ENCODE measurements at places on chromosomes 1 and 21. TPM values are rescaled to one million over a fixed set of nuclear protein-coding genes. Genes with fewer than 3 reads are reported as not detected.

OR2T11 gene
- not detected for total RNA-seq

RIMKLA gene
- total RNA-seq = 10.2 TPM

TMEM52 gene
- total RNA-seq = 0.47 TPM

DNA sequence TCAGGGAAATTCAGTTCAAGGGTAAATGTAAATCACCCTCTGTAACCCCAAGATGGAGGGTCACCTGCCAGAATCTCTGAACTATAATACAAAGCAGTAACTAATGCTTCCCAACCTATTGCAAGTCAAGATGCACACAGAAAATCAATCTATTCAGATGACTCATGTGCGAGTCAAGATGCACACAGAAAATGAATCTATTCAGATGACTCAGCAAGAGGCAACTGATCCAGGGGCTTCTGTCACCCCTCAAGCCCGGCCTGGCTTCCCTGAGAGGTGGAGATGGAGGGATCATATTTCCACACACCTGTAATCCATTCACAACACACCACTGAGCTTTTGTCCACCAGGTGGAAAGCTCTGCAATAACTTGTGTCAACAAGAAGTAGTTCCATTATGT is 17.4 kb upstream of the HIVEP3 start:
- no peak overlapping the region for H3K27ac ChIP-seq
- DNase-seq = no peak
- no peaks in the 10 kb centered on the region for H3K27me3 ChIP-seq

- no peaks in the 10 kb centered on the region for H3K27me3 ChIP-seq
- no peak overlapping the region for H3K4me3 ChIP-seq
- H3K36me3 ChIP-seq = no peaks in the 10 kb centered on the region
- no peak for DNase-seq
- H3K4me1 ChIP-seq = peaks cover 9% of the 10 kb centered on the region
These were observed 4.0 kb upstream of the GBP5 start for GRCh38 chr1:89276690-89277089.

DNA sequence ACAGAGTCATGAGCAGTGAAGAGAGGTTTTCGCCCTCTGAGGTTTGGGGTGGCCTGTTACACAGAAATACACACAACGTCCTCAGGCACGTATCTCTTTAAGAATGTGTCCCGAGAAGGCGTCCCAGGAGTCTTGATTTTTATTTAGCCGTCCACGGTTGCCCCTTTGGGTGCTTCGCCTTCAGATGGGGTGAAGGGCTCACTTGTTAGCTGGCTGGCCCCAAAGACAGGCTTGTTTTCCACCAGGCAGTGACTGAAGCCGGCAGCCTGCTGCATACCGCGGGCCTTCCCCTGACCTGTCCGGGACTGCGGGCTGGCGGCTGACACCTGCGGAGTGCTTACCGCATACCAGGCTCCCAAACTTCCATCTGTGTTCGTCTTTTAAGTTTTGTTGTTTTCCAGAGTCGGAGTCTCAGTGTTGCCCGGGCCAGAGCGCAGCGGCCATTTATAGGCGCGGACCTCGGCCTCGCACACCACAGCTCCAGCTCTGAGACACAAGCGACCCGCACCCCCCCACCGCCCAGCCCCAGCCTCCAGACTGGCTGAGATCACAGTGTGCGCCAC is 1.6 kb upstream of the ADARB1 start:
- no peak for DNase-seq
- no peaks in the 10 kb centered on the region for H3K36me3 ChIP-seq
- H3K4me1 ChIP-seq = peaks cover 27% of the 10 kb centered on the region

DNA sequence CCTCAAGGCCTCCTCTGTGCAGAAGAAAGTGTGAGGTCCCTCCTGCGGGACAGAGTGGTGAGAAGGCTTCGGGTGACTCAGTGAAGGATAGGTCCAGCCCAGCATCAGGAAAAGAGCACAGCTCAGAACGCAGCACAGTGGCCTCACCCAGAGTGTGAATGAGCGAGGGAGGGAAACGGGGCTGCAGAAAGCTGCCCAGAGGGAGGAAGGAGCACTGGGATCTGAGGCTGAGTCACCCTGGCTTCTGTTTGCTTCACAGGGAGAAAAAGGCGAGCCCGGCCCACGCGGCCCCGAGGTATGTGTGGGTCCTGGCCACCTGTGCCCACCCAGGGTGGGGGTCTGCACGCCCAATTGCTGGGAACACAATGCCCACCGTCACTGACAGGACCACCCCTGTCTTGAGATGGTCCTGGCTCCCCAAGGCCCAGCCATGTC is 24.3 kb downstream of the COL6A2 start:
- H3K27me3 ChIP-seq = no peaks in the 10 kb centered on the region
- H3K27ac ChIP-seq = no peak overlapping the region

DNA sequence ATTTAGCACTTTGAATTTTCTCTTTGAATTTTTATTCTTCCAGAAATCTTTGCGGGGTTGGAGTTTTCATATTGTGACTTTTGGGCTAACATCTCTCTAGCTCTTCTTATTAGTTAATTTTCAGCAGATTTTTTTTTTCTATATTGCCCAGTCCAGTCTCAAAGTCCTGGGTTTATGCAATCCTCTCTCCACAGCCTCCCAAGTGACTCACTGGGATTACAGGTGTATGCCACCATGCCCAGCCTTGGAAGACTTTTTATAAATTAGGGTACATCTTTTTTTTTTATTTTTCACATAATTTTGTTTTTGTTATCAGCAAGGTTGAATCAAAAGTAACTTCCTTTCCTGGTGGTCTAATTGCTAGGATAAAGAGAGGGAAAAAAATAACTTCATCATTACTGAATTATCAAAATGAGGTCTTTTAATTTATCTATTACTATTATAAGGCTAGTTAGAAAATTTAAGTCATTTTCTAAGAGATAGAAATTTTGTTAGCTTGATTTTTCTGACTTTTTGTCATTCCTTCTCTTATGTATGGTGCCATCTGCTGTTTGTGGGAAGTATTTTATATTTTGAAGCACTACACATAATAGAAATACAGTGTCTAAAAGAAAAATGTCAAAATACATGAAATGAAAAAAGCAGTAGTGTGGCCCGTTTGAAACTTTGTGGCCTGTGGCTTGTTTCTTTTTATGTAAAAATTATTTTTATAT is 273.4 kb upstream of the CACYBP start:
- H3K27ac ChIP-seq = no peak overlapping the region
- H3K4me3 ChIP-seq = no peak overlapping the region
- H3K36me3 ChIP-seq = no peaks in the 10 kb centered on the region
- H3K27me3 ChIP-seq = no peaks in the 10 kb centered on the region

GRCh38 chr1:38958967-38959366 is 17.3 kb upstream of the RHBDL2 start:
- H3K4me3 ChIP-seq = no peak overlapping the region
- H3K27ac ChIP-seq = no peak overlapping the region
- no peak for DNase-seq
- H3K36me3 ChIP-seq = no peaks in the 10 kb centered on the region

DNA sequence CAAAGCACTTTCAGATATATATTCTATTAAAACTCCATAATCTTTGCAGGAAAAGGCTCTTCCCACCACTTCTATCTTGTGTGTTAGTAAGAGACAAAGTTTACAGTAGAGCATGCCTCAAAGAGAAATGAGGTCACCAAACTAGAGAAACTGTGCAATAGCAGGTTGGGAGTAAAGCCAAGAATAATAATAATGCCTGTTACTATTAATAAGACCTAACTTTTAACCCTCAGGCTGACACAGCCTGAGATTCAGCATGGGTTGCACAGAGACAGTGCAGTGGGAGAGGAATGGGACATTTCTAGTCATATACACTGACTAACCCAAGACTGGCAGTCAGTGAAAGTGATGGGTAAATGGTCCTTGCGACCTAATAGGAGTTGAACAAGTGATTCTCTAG is 320.2 kb upstream of the NFIA start:
- no peaks in the 10 kb centered on the region for H3K27me3 ChIP-seq
- peaks cover 27% of the 10 kb centered on the region for H3K4me1 ChIP-seq
- no peaks in the 10 kb centered on the region for H3K36me3 ChIP-seq

DNA sequence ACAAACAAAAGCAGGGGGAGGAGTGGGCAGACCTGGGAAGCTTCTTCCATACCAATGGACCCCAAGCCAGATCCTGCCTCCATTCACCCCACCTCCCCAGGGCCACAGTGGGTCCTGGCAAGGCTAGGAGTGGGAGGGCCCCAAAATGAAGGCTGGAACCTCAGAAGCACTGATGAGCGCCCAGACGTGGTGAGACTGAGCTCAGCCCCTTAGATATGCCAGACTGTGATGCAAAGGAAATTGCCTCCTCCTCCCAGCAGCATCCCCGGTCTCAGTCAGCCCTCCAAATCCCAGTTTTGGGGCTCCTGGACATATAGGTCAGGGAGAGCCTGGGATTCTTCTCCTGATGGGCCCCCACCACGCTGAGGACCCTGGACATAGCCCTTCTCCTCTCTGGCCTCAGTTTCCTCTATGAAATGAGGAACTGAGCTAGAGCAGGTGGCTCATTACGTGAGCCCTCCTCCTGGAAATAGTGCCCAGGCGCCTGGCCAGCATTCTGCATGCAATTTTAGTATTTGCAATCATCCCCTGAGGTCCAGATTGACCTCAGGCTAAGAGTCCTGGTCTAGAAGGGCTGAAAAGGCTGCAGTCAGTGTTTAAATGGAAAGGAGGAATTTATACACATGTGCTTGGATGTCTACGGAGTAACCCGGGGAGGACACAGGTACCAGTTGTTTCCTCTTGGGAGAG is 33.5 kb downstream of the RHBG start:
- peaks cover 82% of the 10 kb centered on the region for H3K27me3 ChIP-seq
- H3K4me3 ChIP-seq = no peak overlapping the region
- DNase-seq = no peak
- no peaks in the 10 kb centered on the region for H3K36me3 ChIP-seq
- H3K4me1 ChIP-seq = no peaks in the 10 kb centered on the region
- H3K27ac ChIP-seq = no peak overlapping the region

- no peaks in the 10 kb centered on the region for H3K36me3 ChIP-seq
- no peak for DNase-seq
- H3K4me3 ChIP-seq = no peak overlapping the region
- no peaks in the 10 kb centered on the region for H3K4me1 ChIP-seq
- H3K27ac ChIP-seq = no peak overlapping the region
These were observed 322.8 kb downstream of the SPATA17 start for GRCh38 chr1:217953922-217954321.

GRCh38 chr1:226946841-226947240 is 6.7 kb downstream of the COQ8A start:
- H3K4me3 ChIP-seq = no peak overlapping the region
- H3K27me3 ChIP-seq = no peaks in the 10 kb centered on the region
- peaks cover 9% of the 10 kb centered on the region for H3K36me3 ChIP-seq
- peak overlapping the region; percentile 93 for H3K27ac ChIP-seq
- peaks cover 83% of the 10 kb centered on the region for H3K4me1 ChIP-seq

DNA sequence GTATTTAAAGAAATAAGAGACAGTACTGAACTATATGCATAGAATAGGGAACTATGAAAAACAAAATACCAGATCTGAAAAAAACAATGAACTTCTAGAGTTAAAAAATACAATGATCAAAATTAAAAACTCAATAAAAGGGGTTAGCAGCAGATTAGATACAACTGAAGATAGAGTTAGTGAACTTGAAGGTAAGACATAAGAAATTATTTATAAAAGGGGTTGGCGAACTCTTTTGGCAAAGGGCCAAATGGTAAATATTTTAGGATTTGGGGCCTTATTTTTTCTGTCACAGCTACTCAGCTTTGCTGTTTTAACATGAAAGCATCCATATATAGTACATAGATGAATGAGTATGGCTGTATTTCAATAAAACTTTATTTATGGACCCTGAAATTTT is 111.4 kb downstream of the ST3GAL3 start:
- no peak overlapping the region for H3K4me3 ChIP-seq
- no peak for DNase-seq
- no peak overlapping the region for H3K27ac ChIP-seq
- H3K4me1 ChIP-seq = peaks cover 14% of the 10 kb centered on the region

DNA sequence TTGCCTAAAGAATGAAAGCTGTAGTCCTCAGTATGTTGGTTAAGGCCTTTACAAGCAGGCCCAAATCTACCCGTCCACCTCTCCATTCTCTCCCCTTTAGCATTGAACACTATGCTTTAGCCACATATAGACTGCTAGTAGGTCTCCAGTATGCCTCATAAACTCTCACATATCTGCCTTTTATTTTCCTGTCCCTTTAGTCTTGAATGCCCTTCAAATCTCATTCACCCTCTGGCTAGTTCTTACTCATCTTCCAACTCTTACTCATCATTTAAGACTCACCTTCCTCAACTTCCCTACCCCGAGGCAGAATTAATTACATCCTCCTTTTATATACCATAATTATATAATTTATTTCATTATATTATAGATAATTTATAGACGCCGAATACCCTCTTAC is 78.7 kb upstream of the TSPAN2 start:
- no peaks in the 10 kb centered on the region for H3K36me3 ChIP-seq
- no peaks in the 10 kb centered on the region for H3K27me3 ChIP-seq
- peak overlapping the region; percentile 62 for H3K27ac ChIP-seq
- no peaks in the 10 kb centered on the region for H3K4me1 ChIP-seq
- H3K4me3 ChIP-seq = no peak overlapping the region
- DNase-seq = no peak

- peaks cover 4% of the 10 kb centered on the region for H3K4me1 ChIP-seq
- H3K27ac ChIP-seq = no peak overlapping the region
- H3K36me3 ChIP-seq = no peaks in the 10 kb centered on the region
These were observed 281.2 kb upstream of the PLXNA2 start for GRCh38 chr1:208525417-208525816.

- peaks cover 10% of the 10 kb centered on the region for H3K27me3 ChIP-seq
- H3K4me3 ChIP-seq = no peak overlapping the region
- H3K27ac ChIP-seq = no peak overlapping the region
- no peak for DNase-seq
- H3K36me3 ChIP-seq = no peaks in the 10 kb centered on the region
These were observed 131.2 kb downstream of the AK5 start for GRCh38 chr1:77412820-77413530.

GRCh38 chr1:23774174-23774880 is 3.9 kb upstream of the PITHD1 start:
- peaks cover 75% of the 10 kb centered on the region for H3K4me1 ChIP-seq
- peaks cover 17% of the 10 kb centered on the region for H3K36me3 ChIP-seq
- H3K27me3 ChIP-seq = no peaks in the 10 kb centered on the region
- no peak for DNase-seq
- H3K27ac ChIP-seq = peak overlapping the region; percentile 31

DNA sequence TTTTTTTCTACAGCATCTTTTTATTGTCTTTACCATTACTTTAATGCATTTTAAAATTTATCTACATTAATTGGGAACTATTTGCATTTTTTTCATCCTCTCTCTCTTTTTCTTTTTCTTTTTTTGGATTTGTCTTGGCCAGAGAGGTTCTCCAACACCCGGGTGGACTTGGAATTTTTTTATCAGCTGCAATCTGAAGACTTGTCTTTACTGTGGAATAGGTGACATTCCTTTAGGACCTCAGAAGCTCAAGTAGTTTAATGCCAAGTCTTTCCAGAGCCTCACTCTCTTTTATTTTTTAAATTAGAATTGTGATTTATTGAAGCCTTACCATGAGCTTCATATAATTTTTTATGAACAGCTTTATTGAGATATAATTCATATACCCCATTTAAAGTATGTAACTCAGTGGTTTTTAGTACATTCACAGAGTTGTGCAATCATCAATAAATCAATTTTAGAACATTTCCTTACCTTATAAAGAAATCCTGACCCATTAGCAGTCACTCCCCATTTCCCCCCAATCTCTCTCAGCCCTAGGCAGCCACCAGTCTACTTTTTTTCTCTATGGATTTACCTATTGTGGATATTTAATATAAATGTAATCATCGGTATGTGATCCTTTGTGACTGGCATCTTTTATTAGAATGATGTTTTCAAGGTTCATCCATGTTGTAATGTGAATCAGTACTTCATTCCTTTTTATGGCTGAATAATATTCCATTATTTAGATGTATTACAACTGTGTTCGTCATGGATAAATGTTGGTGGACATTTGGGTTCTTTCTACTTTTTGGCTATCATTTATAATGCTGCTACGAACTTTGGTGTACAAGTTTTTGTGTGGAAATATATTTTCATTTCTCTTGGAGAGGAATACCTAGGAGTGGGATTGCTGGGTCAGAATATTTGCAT is 6.2 kb downstream of the TUFT1 start:
- H3K27me3 ChIP-seq = no peaks in the 10 kb centered on the region
- H3K36me3 ChIP-seq = no peaks in the 10 kb centered on the region
- no peak overlapping the region for H3K4me3 ChIP-seq
- peak overlapping the region; percentile 32 for H3K27ac ChIP-seq
- DNase-seq = no peak
